ENCODE measurements at places on chromosomes 5 and 9.

DNA sequence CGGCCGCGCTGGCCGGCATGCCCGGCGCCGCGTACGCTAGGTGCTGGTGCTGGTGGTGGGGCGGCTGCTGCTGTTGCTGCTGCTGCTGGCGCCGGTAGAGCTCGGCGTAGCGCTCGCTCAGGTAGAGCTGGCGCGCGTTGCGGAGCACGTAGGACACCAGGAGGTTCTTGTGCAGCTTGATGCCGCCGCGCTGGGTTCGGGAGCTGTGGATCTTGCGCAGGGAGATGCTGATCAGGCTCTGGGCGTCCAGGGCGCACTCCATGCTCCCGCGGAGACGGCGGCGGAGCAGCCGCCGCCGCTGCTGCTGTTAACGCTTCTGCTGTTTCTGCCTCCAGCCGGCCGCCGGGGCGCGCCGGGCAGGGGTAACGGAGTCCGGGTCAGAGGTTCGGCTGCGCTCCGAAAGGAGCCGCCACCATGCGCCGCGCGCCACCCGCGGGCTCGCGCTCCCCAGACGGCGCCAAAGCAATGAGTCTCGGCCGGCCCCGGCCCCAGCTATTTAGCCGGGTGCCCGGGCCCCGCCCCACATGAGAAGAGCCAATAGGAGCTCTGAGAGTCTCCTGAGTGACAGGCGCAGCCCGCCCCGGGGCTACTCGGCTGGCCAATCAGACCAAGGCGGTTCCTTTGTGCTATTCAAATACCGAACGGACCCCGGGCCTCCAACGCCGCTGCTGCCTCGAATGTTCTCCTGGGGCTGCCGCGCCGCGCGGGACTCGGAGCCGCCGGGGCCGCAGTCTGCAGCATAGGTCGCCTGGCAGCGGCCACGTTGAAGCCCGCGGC is at the start of gene IER5L:
TSS of gene IER5L (minus strand) at position 471 of the 777 bp plus-strand sequence. CDS start at position 262, 209 bp downstream.
- DNase-seq, result peak; percentile 86

- DNase-seq, result no peak
These were observed 194.5 kb downstream of the NR3C1 start for GRCh38 chr5:143208781-143209510.

DNA sequence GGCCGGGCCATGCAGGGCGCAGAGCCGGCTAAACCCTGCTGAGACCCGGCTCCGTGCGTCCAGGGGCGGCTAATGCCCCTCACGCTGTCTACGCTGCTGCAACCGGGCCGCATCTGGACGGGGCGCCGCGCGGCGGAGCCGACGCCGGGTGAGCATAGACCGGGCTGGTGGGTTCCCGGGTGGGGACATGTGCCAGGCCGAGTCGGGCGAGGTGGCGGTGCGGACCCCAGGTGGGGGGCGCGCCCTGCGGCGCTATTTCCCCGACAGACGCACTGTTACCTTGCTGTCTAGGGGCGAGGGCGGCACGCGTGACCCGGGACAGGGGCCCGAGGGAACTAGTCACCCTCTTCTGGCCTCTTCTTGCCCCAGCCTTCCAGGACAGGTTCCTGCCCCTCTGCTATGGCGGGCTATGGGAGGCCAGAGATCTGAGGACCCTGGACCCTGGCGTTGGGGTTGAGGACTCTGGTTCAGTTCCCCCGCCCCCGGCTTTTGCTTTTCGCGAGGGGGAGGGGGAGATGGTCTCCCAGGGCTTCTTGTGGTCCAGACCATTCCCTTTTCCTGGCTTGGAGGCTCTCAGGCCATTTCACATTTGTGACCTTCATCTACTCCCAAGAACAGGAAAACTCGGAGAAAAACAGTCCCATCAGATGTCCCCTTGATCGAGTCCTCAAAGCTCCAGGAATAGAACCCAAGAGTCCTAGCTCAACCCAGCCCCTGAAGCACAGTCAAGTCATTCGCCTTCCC is 536 bp downstream of the SLC27A4 start:
- no peak for DNase-seq

GRCh38 chr9:125260561-125260960 is 1.1 kb upstream of the GAPVD1 start:
- no peak for DNase-seq

DNA sequence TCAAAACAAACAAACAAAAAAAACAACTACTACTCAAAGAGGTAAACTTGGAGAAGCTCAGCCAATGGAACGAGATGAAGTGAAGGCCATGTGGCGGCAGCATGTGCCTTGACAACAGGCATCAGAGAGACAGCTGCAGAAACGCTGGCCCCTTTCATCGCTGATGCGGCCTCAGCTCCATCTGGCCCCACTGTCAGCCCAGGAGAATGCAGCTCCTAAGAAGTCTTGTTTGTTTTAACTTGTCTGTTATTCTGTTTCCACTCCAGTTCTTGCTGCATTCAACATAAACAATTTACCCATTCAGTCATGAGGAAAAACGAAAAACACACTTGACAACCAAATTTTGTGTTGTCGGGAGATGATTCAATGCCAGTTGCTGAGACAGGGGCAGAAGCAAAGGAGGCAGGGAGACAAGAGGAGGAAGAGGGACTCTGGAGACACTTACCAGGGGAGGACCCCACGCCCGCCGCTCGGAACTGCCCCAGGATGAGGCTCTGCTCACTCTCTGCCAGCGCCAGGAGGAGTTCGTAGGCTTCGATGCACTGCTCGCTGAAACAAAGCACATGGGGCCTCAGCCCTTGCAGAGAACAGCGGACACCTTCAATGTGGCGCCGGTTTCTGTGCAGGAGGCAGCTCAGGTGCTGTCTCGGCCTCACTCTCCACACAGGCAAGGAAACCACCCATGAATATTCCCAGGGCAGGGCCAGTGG is 91.2 kb downstream of the DCP2 start:
- peak; percentile 84 for DNase-seq

- DNase-seq, result no peak
These were observed 180.4 kb downstream of the DAB2IP start for GRCh38 chr9:121831869-121832268.

DNA sequence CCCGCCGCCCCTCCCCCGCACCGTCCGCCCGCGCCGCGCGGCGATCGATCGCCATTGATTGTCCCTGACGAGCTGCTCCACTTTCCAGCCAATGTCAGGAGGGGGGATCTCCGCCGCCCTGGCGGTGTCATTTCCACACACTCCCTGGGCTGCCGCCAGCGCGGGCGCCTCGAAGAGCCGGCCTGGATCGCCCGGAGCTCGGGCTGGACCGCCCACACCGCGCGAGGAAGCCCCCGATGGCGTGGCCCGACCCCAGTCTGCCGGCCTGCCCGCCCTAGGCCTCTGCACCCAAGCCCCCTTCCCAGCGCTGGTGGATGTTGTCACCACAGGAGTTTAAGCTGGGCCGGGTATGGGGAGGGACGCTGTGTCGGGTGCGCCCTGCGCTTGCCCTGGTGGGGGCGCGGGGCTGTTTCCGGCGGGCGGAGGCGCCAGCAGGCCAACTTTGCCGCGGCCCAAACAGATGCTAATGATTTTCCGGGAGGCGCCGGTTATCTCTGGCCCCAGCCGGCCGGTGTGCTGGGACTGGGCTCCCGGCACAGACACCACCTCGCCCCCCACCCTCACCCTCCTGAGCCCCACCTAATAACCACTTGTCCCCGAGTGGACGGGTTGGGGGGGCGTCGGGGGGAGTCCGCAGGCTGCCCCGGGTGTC is 10.6 kb upstream of the CXXC5 start:
- DNase-seq, result peak; percentile 50

GRCh38 chr5:177973066-177973635 is 22.9 kb downstream of the PROP1 start:
- DNase-seq, result no peak

- no peak for DNase-seq
These were observed 57.5 kb upstream of the HTR1A start for GRCh38 chr5:64019746-64020145.

- DNase-seq, result no peak
These were observed 1.9 kb upstream of the LPCAT1 start for GRCh38 chr5:1525624-1526189.

- no peak for DNase-seq
These were observed 57.4 kb downstream of the SFXN1 start for GRCh38 chr5:175535796-175536195.

- no peak for DNase-seq
These were observed 388.3 kb downstream of the NR2F1-AS1 start for GRCh38 chr5:93192683-93193082.

DNA sequence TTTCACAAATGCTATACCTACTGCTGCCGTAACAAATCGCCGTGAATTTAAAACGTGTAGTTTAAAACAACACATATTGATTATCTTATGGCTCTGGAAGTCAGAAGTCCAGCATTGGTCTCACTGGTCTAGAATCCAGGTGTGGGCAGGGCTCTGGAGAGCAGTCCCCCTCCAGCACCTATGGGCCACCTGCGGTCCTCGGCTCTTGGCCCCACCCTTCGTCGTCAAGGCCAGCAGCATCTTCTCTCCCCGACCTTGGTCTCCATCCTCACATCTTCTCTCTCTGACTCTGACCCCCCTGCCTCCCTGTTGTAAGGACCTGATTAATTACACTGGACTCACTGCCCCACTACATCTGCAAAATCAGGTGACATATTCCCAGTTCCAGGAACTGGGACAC is 106.4 kb upstream of the COL5A1 start:
- DNase-seq, result no peak

- no peak for DNase-seq
These were observed 6.9 kb upstream of the SPATA31C1 start for GRCh38 chr9:87910821-87911220.

Measured in NCI-H1694 treated with DMSO at 0.1 percent for 48 hours (cell line).